ENCODE measurements at places on chromosomes 2 and 18.

GRCh38 chr2:96431319-96431718 lies 73.8 kb downstream of the NEURL3 start:
- DNase-seq: no peak

- DNase-seq: no peak
Observed at GRCh38 chr2:290090-290722, 2.3 kb upstream of the ALKAL2 start.

GRCh38 chr2:8796878-8797550 lies 40.4 kb downstream of the KIDINS220 start:
- no peak for DNase-seq

GRCh38 chr2:219733106-219733505 lies 105.7 kb downstream of the SLC4A3 start:
- DNase-seq: no peak

- DNase-seq: no peak
Observed at GRCh38 chr2:19541884-19542283, 183.5 kb upstream of the OSR1 start.

GRCh38 chr18:69947361-69948133 lies at the start of gene CD226:
TSS of gene CD226 (minus strand) at chr18:69947873. CDS start at chr18:69947406, 467 bp downstream.
- DNase-seq: no peak

GRCh38 chr2:216243026-216243425 lies 129.3 kb downstream of the MARCHF4 start:
- DNase-seq: no peak

DNA sequence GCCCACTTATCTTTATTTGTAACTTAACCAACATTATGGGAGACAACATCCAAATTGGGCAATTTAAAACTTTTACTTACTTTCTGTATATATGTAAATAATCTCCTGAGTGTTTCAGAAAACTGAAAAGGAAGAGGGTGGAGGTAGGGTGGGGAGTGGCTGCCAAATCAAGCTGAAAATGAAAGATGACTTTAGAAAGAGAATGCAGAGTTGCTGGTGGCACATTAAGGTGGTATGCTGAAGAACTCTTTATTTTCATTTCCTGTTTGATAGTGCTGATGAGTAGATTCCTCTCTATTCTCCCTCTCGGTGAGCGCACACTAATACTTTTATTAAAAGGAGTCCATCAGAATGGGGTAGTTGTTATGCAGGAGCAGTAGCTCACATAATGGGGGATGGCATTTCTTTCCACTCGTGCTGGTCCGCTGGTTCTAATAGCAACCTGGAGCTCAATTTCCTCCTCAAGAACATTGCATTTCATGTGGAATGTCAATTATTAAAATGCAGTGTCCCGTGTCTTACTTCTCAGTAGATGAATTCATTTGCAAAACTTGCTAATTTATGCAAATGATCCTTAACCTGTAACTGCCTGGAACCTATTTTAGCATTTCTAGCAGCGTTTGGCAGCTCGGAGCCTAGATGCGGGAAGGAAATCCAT lies 466.9 kb upstream of the HNRNPA3 start:
- DNase-seq: no peak

GRCh38 chr2:11984316-11985158 lies 238.1 kb downstream of the LPIN1 start:
- no peak for DNase-seq

- no peak for DNase-seq
Observed at GRCh38 chr2:107064750-107065149, 178.8 kb upstream of the ST6GAL2 start.

- DNase-seq: no peak
Observed at GRCh38 chr18:42745171-42745570, 370.3 kb downstream of the RIT2 start.

GRCh38 chr2:22217881-22218280 lies 1094.1 kb downstream of the TDRD15 start:
- no peak for DNase-seq

DNA sequence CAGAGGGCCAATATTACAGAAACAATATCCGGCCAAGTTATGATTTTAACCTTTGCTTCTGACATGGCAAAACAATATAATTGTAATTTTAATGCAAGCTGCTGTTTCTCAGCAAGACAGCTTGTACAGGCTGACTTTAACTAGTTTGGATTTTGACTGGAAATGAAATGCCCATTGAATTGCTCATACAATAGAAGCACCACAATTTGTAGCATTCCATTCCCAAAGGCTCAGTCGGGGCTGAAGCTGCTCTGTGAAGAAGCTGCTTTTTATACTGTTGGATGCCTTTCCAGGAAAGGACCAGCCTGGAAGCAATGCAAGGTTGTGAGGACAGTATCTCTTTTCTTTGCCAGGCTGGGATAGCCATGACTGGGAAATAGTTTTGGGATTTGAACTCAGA lies 677.0 kb upstream of the FANCL start:
- no peak for DNase-seq

DNA sequence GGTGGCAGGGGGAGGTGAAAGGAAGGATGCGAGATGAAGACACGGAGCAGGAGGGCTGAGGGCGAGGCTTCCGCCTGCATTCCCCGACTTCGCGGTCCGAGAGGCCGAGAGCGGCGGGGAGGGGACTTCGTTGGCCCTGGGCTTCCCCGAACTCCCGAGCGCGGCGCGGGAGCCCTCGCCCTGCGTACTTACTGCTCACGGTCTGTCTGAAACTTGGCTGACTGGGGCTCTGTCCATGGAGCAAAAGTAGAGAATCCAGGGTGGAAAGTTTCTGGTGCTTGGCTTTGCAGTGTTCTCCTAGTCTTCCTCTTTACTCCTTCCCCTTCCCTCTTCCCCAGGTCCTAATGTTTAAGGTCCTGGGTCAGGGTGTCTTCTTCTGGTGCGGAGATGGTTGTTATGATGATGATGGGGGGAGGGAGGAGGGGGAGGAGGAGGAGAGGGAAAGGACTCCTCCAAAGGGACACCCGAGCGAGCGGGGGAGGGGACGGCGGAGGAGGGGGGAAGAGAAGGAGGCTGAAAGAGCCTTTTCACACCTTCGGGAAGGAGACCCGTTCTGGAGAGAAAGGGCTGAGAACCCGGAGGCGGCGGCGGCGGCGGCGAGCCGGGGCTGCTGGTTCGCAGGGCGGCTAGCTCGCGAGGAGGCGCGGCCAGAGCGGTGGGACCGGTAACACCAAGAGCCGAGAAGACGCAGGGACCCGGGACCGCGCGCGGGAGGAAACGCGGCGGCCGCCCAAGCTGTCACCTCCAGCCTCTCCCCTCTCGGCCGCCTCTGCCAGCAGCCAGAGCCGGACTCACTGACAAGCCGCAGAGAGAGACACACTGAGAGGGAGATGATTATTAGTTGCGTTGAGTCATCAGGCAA lies at the start of gene SATB2:
TSS of gene SATB2 (minus strand) at position 793 of the 862 bp plus-strand sequence. CDS start 1,902 bp downstream, outside the sequence.
- no peak for DNase-seq

- DNase-seq: no peak
Observed at GRCh38 chr2:160261732-160262131, 61.7 kb upstream of the ITGB6 start.

- DNase-seq: no peak
Observed at GRCh38 chr2:3476985-3477327, 42.4 kb downstream of the ADI1 start.

DNA sequence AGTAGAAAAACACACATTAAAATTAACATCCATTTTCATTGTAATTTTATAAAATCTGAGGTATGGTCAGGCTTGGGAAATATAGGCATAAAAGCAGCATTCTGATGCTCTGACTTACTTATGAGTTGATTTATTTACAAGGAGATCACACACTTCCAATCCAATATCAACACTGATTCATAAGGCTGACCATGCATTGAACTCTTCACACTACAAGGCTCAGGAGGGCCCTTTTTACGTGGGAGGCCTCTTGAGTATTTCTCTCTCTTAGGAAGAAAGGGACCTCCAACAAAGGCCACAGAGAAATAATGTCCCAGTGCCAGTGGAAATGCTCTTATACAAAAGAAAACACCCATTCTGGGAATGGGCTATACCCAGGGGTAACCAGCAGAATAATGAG lies 222.8 kb downstream of the NAPG start:
- DNase-seq: no peak

DNA sequence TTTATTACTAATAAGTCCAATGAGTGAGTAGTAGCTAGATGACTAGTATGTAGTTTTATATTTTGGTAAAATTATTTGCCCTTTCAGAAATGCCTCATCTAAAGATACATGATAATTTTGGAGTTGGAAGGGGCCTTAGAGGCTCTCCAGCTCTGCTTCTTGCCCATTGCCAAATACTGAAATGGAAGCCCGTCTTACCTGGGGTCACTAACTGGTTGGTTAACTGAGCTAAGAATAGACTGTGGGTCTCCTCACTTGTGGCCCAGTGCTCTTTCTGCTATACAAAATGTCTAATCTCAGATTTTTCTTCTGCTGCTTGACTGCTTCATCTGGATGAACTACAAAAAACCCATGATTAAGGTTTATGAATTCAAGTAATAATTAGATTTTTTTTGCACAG lies 67.1 kb downstream of the CLIP4 start:
- DNase-seq: no peak

- no peak for DNase-seq
Observed at GRCh38 chr2:54876764-54877163, 153.3 kb downstream of the EML6 start.

- no peak for DNase-seq
Observed at GRCh38 chr18:9808295-9809241, 77.2 kb upstream of the TXNDC2 start.

DNA sequence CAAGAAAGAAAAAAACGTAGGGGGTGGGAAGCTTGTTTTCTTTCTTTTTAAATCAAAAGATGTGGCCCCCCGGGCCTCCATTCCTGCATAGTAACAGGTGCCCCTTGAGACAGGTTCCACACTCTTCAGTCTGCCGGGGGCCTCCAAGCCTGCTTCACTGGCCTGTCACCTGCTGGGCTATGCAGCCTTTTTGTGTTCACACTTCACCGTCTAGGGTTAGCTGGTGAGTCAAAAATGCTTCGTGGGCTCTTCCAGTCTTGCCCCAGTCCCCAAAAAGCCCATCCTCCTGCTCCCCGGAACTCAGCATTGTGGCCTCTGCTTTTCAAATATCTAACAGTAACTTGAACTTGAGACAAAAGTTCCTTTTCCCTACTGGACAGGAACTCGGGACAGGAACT lies 67.9 kb downstream of the POLR1A start:
- no peak for DNase-seq

GRCh38 chr2:241855245-241855887 lies 3.3 kb downstream of the PDCD1 start:
- no peak for DNase-seq

DNA sequence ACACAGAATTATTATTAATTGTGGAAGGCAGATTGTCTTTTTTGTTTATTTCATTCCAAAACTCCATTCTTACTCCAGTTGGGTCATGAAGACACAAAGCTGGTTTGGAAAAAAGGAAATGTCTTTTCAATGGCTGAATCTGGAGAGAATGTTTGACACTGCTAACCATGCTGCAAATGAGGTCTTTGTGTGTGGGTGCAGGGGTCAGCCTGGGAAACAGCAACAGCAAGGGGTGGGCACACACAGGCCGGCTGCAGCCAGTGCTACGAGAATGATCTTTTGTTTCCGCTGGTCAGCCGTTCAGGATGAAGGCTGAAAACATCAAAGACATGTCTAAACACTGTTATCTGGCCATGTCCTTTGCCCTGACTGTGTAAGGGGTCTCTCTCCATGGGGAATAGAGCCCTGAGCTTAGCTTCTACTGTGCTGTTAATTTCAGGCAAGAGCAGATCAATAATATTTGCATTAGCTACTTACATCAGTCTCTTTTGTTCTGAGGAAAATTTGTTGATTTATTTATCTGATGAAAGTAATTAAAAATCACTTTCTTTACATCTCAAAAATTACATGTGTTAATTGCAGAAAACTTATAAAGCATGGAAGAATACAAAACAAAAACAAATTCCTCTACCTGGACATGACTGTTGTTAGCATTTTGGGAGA lies 33.3 kb upstream of the E2F6 start:
- DNase-seq: no peak

DNA sequence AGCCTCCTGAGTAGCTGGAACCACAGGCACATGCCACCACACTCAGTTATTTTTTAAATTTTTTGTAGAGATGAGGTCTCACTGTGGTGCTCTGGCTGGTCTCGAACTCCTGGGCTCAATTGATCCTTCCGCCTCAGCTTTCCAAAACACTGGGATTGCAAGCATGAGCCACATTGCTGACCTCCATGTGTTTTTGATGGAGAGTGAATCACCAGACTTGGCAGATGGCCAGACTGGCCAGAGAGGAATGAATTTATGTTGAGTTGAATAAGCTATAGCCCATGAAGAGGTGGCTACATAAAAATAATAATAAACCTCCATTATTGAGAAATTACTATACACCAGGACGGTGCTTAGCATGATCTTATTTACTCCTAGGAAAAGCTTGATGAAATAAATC lies 91.5 kb downstream of the MREG start:
- peak; percentile 89 for DNase-seq

GRCh38 chr2:177118636-177119035 lies 94.0 kb upstream of the HNRNPA3 start:
- no peak for DNase-seq

- DNase-seq: peak; percentile 22
Observed at GRCh38 chr2:229669841-229670240, 44.5 kb downstream of the DNER start.

DNA sequence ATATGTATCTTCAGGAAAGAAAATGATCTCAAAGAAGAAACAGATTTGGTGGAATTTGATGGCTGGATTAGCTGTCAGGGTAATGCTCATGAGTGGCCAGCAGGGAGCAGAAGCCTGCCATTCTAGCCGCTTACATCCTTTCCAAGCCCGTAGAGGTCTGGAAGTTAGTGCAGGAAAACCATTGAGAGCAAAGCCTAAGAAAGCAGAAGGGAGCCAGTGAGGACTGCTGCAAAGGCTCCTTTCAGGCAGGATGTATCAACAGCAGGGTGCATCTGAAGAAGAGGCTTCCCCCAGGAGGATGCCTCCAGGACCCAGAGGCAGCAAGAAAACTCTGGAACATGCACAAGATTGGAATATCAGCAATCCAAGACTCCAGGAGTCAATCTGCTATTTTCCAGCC lies 22.9 kb upstream of the LBH start:
- no peak for DNase-seq

- no peak for DNase-seq
Observed at GRCh38 chr2:99854236-99854852, 288.0 kb downstream of the AFF3 start.

DNA sequence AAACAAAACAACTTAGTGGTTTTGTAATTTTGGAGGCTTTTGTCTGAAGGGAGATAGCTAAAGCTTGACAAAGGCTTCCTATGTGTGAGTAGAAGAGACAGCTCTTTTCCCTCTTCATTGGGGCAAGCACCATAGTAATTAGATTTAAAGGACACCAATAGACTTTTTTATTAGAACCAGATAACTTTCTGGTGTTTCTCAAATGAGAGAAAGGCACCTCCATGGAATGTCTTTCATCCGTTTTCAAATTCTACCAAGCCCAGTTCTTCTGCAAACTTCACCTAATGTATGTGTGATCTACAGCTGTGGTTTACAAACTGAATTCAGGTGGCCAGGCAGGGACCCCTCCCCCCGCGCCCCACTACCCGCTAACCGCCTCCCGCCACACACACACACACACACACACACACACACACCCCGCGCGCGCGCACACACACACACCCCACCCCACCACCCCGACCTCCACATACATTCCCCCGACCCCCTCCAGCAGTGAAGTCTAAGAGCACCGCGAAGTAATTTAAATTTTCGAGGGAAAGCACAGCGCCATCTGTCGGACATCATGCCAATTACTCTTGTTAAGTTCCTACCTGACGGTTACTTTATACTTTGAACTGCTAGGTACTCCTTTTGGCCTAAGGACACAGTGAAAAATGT lies 31.6 kb upstream of the PPP1R1C start:
- DNase-seq: no peak

- DNase-seq: no peak
Observed at GRCh38 chr2:97816411-97816810, 103.0 kb downstream of the ZAP70 start.

Measured in HS-5 (cell line).